ENCODE measurements at places on chromosomes 1 and 21. TPM values are rescaled to one million over a fixed set of nuclear protein-coding genes. Genes with fewer than 3 reads are reported as not detected.

Gene KIF1B
- 45.0 TPM for total RNA-seq

Gene AIM2
- 3.6 TPM for total RNA-seq

Gene HSD3B2
- total RNA-seq, result not detected

Gene SAMD11
- total RNA-seq, result 7.1 TPM

Gene CD2
- total RNA-seq, result 12.4 TPM

Gene TEX38
- total RNA-seq, result not detected

Gene ZNF496
- 19.2 TPM for total RNA-seq

All from left lung (tissue), 14 donors.